Heart left ventricle (tissue), 16 donors: ENCODE measurements at places on chromosomes 13 and 19. TPM values are rescaled to one million over a fixed set of nuclear protein-coding genes. Genes with fewer than 3 reads are reported as not detected.

DNA sequence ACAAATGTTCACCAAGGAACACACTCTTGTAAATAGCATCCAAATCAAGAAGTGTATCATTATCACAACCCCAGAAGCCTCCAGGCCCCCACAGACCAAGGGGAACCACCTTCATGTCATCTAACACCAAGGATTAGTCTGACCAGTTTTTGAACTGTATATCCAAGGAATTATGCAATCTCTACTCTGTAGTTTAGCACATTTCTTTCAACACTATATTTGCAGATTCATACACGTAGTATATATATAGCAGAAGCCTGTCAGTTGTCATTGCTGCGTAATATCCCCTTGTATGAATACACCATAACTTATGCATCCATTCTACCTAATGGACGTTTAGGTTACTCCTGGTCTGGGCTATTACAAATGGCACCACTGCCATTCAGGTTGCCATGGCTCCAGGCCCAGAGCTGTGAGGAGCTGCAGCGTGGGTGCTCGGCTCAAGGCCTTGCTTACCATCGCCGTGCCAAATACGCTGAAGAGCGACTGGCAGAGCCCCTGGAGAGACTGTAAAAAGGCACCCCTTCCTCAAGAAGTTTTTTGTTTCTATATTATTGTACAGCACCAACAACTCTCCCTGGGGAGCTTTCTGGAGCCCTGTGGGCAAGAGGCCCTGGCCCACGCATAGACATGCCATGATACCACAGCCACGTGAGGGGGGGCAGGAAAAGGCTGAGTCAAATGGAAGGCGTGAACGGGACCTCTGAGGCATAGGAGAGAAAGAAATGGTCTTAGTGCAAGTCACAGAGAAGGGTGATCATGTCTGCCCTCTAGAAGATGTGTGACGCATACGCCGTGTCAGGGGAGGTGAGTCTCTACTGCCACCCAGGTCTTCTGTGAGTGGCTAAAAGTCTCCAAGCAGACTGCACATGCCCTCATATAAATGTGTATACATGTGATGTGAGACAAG is 10.8 kb downstream of the LATS2 start:
- no peaks in the 10 kb centered on the region for H3K27me3 ChIP-seq
- H3K36me3 ChIP-seq = no peaks in the 10 kb centered on the region
- peaks cover 82% of the 10 kb centered on the region for H3K4me1 ChIP-seq
- H3K4me3 ChIP-seq = no peak overlapping the region

DNA sequence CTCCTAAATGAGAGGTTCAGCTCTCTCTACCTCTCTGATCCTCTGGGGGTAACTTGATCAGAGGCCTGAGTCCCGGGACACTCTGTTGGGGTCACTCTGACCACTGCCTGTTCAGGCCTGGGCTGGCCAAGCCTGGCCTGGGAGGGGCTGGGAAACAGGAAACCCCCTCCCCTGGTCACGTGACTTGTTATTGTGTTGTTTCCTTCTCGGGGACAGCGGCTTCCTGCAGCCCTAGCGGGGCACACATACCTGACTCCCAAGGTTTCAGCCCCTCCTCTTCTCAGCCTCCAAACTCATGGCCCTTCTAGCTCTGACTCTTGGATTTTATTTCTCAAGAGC is at the start of gene USHBP1:
USHBP1 (minus strand) TSS at position 105 of the 339 bp plus-strand sequence. CDS start 446 bp downstream, outside the sequence.
- DNase-seq = peak; percentile 68
- H3K4me3 ChIP-seq = peak within 1 kb of the TSS; percentile 57
- H3K4me1 ChIP-seq = no peaks in the 10 kb centered on the region

DNA sequence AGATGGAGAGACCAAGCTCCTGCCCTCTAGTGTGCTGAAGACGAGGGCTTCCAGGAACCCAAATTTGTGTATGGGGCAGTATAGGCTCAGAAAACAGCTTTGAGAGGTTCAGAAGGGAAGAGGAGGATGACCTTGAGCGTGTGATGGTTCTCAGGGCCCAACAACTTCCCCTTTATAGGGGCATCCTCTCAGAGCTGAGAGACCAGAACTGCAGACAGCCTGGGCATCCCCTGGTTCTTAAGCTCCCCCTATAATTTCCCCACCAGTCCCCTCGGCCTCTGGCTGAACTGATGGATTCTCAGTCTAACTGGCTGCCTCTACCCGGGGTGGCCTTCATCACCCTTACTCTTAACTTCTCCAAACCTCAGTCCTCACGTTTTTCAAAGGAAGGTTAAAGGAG is 167.5 kb downstream of the URI1 start:
- no peaks in the 10 kb centered on the region for H3K4me1 ChIP-seq
- no peak overlapping the region for H3K27ac ChIP-seq
- no peak overlapping the region for H3K4me3 ChIP-seq
- no peak for DNase-seq

MIR17HG gene
- 0.67 TPM for total RNA-seq

DNA sequence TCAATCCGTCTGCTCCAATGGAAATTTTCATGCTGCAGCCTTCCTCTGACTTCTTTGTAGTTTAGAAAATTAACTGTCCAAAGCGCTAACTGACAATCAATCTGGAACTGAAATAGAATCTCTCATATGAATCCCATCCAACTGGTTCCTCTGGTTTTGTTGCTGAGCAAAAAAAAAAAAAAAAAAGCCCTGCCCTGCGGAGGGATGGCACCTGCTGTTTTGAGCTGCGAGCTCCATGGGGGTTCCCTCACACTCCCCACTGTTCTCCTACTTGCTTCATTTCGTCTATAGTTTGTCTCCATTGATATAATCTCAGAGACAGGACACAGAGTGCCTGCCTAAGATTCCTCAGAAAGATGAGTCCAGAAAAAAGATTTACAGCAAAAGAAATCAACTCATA is 33.4 kb downstream of the FAAP24 start:
- no peaks in the 10 kb centered on the region for H3K36me3 ChIP-seq
- no peak for DNase-seq
- H3K4me1 ChIP-seq = no peaks in the 10 kb centered on the region
- no peak overlapping the region for H3K4me3 ChIP-seq
- H3K27ac ChIP-seq = no peak overlapping the region
- no peaks in the 10 kb centered on the region for H3K27me3 ChIP-seq

DNA sequence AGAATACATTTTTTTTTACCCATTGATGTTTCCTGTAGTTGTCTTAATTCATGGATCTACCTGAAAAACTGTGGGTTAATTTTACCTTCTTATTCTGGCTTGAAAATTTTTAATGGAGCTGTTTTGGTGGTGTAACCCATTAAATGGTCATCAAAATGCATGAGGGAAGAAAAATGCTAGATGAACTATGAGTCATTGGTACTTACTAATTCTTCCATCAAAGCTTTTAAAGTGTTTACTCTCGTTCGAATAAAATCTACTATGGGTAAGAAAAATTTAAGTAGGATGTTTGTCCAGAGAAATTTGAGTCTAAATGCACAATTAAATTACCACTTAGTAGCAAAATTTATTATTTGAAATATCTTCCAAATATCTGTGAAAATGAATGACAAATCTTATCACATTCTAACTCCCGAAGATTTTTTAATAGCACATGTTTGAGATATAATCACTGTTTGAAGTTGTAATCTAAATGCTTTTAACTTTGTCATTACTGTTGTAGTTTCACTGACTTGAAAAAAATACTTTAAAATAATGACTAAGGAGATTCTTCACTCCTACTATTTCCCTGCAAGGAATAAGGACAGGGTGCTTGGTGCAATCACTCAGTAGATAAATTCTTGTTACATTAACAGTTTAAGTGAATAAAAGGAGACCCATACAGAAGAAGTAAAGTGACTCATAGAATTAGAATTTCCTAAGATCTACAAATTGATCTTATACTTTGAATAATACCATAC is 437.7 kb downstream of the IRS2 start:
- DNase-seq = no peak
- H3K4me1 ChIP-seq = no peaks in the 10 kb centered on the region
- H3K27ac ChIP-seq = no peak overlapping the region
- no peaks in the 10 kb centered on the region for H3K27me3 ChIP-seq

PRX gene
- total RNA-seq = 3.6 TPM

- H3K27ac ChIP-seq = no peak overlapping the region
- no peaks in the 10 kb centered on the region for H3K27me3 ChIP-seq
These were observed 10.8 kb downstream of the DIAPH3 start for GRCh38 chr13:60152904-60153303.

- peak within 1 kb of the TSS; percentile 65 for H3K4me3 ChIP-seq
- peaks cover 15% of the 10 kb centered on the region for H3K4me1 ChIP-seq
- peak; percentile 89 for DNase-seq
These were observed at the start of gene SLC44A2 for GRCh38 chr19:10625003-10625761. TSS of gene SLC44A2 (plus strand) at chr19:10625553. CDS start at chr19:10625634, 81 bp downstream.

NECTIN2 gene
- total RNA-seq = 86.1 TPM

ZMYM2 gene
- total RNA-seq = 51.9 TPM

DNA sequence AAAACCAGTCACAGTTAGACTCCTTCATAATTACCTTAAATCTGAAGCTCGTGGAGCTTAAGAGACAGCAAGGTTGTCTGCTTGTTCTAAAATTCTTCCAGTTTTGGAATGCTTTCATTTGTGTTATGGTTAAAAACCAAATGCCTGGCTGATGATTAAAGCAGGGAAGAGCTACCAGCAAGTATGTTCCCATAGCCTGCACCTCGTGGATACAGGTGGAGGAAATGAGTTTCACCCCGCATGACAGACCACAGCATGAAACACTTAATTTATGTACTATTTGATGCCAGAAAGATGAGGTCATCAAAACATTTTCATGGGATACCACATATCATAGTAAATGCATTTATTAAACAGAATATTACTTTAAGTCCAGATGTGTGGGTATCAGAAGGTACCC is 416 bp upstream of the DOCK9 start:
- H3K4me3 ChIP-seq = peak overlapping the region; percentile 53
- peaks cover 27% of the 10 kb centered on the region for H3K4me1 ChIP-seq
- peak overlapping the region; percentile 68 for H3K27ac ChIP-seq
- no peaks in the 10 kb centered on the region for H3K27me3 ChIP-seq
- no peak for DNase-seq

CRB3 gene
- not detected for total RNA-seq

NFIX gene
- 107 TPM for total RNA-seq

DNA sequence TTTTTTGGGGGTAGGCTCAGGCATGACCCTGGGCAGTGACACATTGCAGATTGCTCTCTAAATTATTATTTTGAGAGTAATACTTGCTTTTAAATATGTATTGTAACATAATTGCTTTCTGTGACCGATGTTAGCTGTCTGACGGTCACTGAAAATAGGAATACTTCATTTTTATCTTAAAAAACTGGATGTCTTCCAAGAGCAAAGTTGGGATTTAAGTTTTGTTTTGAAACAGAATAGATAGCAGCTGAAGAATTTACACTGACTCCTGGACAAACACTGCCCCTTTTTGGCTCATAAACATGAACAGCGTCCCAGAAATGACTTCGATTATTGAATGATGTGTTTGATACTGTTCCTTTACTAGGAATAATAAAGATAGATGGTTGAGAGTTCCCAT is 535.9 kb downstream of the GPC5 start:
- no peak overlapping the region for H3K27ac ChIP-seq
- H3K4me1 ChIP-seq = no peaks in the 10 kb centered on the region
- H3K27me3 ChIP-seq = no peaks in the 10 kb centered on the region
- H3K4me3 ChIP-seq = no peak overlapping the region

GJB6 gene
- total RNA-seq = not detected

LSM14A gene
- total RNA-seq = 56.2 TPM

CELF5 gene
- not detected for total RNA-seq

- H3K27ac ChIP-seq = no peak overlapping the region
- H3K4me1 ChIP-seq = no peaks in the 10 kb centered on the region
- no peak for DNase-seq
- no peak overlapping the region for H3K4me3 ChIP-seq
- no peaks in the 10 kb centered on the region for H3K36me3 ChIP-seq
- H3K27me3 ChIP-seq = peaks cover 3% of the 10 kb centered on the region
These were observed 215.1 kb downstream of the SHISA2 start for GRCh38 chr13:25836574-25837336.

- no peaks in the 10 kb centered on the region for H3K36me3 ChIP-seq
- DNase-seq = no peak
- H3K27me3 ChIP-seq = no peaks in the 10 kb centered on the region
- no peaks in the 10 kb centered on the region for H3K4me1 ChIP-seq
These were observed 41.3 kb downstream of the DPF1 start for GRCh38 chr19:38182536-38183210.

CEACAM4 gene
- total RNA-seq = 0.35 TPM

GRCh38 chr13:23684647-23685046 is 114.4 kb downstream of the TNFRSF19 start:
- H3K27ac ChIP-seq = no peak overlapping the region
- no peaks in the 10 kb centered on the region for H3K27me3 ChIP-seq
- no peak overlapping the region for H3K4me3 ChIP-seq
- no peaks in the 10 kb centered on the region for H3K36me3 ChIP-seq
- H3K4me1 ChIP-seq = no peaks in the 10 kb centered on the region

CKM gene
- total RNA-seq = 3,786 TPM
